ENCODE measurements at places on chromosomes 12 and 14.

- DNase-seq = no peak
Observed at GRCh38 chr12:91562476-91562875, 379.9 kb upstream of the DCN start.

DNA sequence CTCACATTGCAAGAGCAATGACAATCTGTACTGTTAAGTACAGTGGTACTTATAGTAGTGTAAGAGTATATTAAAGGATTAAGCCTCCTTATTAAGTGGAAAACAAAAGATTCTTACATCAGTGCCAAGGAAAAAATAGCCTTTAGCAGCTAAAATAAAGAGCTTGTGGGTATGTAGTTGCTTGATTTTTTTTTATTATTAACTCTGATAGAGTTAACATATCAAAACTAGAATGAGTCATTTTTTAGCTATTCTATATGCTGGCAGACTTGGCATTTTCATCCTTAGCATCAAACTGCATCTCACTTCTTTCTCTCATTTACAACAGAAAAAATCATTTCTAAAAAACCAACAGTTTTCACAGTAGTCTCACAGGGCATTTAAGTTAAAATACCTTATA is 86.5 kb downstream of the ATP2B1 start:
- DNase-seq = no peak

DNA sequence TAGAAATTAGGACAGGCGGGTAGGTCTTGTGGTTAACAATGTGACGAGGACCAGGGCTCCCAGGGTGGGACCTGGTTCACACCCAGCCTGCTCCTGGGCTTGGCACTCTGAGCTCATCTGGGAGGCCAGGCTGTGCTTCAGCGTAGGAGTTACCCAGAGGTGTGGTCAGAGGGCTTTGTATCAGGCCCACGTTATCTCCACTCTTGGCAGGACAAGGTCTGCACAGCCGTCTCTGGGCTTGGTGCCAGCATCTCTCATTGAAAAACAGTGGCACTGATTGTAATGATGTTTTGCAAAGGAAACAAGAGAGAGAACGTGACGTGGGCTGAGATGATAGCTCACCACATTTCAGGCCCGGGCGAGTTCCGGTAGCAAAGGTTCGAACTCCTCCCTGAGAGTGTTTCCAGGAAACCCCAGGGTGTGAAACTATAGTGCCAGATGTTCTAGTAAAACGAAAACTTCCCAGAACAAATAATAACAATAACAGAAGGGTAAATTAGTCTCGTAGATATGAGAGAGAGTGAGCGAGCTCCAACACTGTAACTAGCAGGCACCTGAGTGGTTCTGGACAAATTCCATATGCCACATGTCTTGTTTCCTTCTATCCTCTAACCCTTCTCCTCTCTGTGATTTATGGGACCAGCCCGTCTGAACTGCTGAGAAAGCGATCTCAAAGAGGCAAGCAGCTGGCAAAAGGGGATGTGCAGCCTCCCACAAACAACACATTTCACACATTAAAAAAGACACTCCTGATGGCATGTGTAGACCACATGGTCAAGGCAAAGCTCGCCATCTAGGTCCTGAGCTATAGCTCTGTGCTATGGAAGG is 227.3 kb downstream of the KTN1 start:
- peak; percentile 52 for DNase-seq

GRCh38 chr12:93009533-93009932 is 80.4 kb upstream of the EEA1 start:
- no peak for DNase-seq

GRCh38 chr12:51185171-51185717 is 12.3 kb upstream of the TFCP2 start:
- DNase-seq = no peak

DNA sequence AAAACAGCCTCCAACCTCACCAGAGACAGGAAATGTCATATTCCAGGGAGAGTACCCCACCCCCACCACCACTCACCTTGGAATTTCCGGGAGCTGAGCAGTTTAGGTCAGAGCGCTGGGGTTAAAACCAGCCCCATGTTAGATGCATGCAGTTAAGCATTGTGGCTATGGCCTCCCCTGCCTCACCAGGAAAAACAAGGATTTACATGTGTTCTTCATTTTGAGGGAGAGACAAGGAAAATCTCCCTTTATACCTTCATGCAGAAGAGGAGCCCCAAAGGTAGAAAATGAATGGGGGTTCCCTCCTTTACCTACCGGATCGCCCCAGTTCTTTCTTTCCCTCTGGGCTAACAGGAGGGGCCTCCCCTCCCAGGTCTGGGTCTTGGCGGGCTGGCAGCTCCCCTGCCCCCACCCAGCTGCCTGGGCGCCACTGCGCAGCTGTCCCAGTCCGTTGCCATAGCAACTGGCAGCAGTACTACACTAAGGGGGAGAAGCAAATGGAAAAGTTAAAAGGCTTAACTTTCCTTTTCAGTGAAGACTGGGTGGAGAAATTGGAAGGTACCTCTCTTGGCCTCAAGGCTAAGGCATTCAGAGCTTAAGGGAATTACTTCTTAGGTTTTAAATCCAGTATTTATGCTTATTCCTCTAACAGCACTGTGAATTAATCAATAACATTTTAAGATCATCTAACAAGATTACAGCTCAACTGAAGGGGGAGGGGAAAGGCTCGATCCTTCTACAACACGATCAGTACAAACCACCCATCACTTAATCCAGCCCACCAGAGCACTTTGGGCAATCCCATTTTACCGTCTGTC is 20.5 kb downstream of the CBX5 start:
- DNase-seq = peak; percentile 70

GRCh38 chr12:32051511-32052211 is 55.0 kb upstream of the BICD1 start:
- DNase-seq = no peak

GRCh38 chr12:112199136-112199535 is 73.8 kb downstream of the TRAFD1 start:
- DNase-seq = no peak

DNA sequence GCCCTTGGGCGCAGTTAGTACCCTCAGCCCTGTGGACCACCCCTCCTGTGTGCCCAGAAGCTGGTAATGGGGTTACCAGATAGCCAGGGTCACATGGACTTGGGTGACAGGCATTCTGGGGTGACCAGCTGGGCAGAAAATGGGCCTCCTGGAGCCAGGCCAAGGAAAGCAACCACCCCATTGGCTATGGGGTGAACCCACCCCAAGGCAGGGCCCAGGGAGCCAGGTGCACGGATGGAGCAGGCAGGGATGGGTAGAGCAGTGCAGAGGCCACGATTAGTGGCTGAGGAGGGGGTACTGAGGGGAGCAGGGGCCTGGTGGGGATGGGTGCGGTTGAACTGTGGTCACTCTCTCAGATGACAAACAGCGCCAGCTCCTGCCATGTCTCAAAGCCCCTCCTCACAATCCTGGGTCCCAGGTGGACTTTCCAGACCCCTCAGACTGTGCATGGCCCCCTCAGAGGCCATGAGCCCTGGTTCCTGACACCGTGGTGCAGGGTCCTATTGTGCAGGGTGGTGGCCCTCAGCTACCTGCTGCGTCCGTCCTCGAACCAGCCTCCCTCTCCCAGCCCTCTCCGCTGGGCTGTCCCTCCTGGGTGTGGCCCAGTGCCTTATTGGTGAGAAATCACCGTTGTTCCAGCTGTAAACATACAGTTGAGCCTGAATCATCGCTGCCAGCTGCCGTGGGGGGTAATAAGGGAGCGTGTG is 23.4 kb upstream of the BEGAIN start:
- DNase-seq = no peak

DNA sequence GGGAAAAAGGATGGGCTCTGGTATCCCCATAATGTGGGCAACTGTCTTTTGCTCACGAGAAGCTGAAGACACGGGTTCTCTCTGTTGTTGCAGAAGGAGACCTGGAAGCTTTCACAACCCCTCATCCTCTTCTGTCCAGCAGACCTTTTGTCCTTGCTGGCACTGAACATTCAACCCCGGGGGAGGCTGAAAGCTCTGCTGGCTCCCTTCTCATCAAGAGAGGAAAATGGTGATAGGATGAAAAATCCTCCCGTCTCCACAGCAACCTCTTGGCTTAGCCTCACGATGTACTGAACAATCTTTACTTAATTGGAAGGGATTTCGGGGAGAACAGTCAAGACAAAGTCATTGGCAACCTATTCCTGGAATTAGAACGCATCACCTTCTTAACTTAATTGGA is 39.0 kb downstream of the ELK3 start:
- DNase-seq = no peak
